ENCODE measurements at places on chromosomes 4 and X.
A peak's percentile ranks its signal among the peaks of the same experiment; 100 is the strongest.

DNA sequence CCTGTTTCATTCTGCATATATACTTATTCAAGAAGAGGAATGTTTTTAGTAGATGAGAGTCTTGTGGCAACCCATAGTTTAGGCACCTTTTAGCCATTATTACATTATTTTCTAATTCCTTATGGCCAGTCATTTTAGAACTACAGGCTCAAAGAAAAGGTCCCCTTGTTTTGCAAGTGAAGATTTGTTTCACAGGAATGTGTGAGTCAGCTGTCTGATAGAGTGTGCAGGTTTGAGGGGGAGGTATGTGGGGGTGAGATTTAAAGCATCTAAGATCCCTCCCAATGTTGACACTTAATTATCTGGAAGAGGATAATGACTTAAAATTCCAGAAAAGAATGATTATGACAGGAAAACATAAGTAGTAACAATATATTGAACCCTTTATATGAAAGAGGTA lies 495.6 kb downstream of the KCNIP4 start:
- no peak for DNase-seq

DNA sequence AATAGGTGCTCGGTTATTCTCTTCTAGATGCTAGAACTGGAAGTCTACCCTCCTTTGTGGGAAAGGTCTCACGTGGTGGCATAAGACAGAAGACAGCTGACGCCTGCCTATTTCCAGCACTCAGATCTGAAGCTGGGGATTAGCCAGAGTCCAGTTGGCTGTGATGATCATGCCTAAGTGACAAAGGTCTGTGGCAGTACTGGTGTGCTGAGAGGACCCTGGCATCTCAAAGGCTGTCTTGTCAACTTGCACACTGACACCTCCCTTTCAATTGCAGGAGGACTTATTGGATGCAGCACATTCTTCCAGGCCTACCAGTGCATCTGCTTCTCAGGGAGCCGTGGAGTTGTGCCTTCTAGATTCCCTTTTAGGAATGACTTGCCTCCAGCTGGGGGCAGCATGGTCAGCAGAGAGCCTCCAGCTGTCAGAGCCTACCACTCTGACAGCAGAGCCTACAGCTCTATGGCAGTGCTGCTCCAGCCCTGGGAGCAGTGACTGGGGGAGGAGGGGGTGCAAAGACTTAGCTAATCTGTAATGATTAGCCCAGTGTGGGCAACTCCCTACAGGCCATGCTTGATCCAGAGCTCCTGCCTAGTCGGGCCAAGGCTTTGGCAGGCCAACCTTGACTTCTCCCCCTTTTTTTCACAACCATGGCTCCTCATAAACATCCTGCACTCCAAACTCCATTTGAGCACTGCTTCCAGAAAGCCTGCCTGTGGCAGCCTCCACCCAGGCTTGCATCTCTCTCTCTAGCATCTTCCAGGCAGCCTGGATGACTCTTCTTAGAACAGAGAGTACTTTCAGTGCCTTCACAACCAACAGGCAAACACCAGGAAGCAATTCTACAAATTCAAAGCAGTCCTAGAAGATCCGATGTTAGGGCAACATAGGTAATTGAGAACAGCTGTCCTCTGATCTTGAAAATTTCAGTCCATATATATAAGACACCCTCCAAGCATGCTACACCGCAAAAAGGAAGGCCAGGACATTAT lies 13.8 kb upstream of the FGFBP2 start:
- DNase-seq: no peak

- DNase-seq: no peak
Measured at GRCh38 chr4:77652237-77652897, 46.7 kb downstream of the CXCL13 start.

DNA sequence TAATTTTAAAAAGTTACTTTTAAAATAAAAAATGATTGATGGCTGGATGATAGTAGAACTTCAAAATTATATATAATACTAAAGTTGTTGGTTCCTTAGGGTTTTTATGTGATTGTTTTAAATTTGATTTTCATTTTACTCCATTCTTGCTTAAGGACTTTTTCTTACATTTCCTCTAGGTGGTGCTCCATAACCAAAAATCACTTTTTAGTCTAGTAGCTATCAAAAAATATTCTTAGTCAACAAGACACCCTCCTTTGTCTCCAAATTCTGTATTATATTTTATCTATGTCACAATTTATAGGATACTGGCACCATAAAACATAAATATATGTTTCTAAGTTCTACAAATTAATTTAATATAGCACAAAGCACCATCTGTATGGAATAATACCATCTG lies 67.2 kb upstream of the BRWD3 start:
- DNase-seq: no peak

DNA sequence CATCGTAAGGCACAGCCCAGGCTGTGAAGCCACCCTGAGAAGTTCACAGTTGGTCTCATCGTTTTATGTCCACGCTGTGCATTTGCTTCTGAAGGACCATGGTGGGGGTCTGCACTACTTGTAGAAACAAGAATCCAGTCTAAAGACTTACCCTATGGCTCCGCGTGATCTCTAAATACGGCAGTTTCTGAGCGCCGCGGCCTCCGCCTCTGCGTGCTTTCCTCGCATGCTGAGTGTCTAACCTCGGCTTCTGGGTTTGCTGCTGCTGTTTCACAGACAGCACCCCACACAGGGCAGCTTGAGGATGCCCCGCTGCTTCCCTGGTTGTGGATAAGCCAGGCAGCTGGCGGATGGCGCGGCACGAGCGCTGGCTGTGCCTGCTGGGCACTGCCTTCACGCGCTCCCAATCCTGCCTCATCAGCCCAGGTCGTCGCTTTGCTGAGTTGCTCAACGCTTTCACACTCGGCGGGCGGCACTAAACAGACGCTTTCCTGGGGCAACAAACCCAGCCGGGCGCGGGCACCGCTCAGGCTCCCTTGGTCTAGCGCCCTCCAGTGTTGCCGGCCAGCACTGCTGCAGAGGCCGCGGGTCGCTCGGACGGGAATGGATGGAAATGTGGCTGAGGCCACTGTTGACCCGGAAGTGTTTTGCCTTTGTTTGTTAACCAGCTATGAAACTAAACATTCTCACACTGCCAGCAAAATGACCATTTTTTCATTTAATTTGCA lies 39.2 kb downstream of the FGFRL1 start:
- no peak for DNase-seq

- DNase-seq: no peak
Measured at GRCh38 chrX:151985955-151986354, 11.5 kb upstream of the GABRE start.

DNA sequence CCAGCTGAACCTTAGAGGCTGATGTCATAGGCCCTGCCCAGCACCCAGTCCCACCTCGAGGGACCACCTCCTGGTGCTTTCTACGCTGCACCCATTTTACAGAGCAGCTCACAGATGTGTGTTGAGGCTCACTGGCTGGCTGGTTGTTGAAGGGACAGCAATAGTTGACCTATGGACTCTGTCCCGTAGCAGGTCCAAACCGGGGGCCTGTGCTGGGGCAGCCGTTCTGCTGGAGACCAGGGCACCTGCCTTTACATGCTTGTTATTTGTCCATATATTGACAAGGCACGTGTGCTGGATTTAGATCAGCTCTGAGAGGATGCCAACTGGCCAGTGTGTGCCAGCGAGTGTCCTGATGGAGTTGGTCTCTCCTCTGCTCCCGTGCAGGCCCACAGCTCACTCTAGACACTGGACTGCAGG lies 58.1 kb downstream of the TNIP2 start:
- no peak for DNase-seq

DNA sequence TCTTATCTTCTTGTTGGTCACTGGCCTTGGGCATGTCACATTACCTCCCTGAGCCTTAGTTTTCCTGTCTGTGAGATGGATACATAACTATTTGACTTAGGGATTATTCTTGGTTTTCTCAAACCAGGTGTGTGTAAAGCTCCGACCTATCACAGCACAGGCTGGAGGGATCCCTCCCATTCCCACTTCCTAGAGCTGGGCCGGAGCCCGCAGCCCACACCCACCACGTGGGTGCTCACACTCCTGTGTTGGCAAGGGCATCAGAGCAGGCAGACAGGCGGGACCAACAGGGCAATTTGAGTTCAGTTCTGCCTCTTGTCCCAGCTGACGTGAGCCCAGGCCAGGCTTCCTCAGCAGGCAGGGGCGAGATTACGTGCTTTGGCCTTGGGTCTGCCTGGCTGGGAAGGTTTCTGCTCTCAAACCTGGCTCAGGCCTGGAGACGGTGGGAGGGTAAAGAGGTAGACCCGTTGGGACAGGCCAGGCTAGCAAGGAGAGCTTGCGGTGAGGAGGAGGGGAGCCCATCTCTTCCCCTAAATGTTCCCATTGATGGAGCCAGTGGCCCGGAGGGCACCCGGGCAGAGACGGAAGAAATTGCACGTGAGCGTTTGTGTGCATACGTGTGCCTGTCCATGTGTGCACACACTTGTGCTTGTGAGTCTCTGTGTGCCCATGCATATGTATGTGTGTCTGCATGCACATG lies 734 bp upstream of the SH3TC1 start:
- DNase-seq: no peak

DNA sequence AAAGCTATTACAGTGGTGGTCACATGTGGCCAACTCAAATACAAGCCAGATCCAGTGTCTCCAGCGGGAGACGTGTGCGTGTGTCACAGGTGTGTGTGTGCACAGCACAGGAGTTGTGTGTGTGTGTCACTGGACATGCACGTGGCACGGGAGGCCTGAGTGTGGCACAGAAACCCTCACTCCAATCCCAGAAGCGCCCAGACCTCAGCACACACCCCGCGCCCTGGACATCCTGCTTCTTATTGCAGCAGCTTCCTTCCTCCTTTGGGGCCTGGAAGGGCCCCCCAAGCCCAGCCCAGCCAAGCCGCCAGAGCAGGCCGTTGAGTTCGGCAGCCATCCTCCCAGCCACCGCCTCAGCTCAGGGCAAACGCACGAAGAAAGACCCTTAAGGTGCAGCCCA lies 37.9 kb downstream of the ACOX3 start:
- peak; percentile 35 for DNase-seq

DNA sequence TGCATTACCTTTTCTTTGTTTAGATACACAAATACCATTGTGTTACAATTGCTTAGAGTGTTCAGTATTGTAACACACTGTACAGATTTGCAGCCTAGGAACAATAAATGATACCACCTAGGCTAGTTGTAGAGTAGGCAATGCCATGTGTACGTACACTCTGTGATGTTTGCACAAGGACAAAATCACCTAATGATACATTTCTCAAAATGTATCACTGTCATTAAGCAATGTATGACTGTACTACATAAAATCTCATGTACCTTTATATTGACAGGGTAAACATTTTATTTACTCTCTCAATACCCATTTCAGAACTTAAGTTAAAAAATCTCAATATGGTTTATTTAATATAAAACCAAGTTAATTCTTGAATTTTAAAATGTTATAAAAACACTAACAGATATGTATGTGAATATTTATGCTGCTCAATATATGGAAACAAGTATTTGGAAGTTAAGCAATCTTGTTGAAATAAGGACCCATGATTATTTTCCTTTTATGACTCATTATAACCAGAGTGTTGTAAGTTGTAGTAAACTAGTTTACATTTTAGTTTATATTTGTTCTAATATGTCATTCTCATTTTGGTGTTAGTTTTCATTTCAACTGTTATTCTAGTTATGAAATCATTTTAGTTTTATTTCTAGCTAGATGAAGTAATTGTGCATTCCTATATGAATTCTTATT lies 409.2 kb downstream of the TLL1 start:
- DNase-seq: no peak

DNA sequence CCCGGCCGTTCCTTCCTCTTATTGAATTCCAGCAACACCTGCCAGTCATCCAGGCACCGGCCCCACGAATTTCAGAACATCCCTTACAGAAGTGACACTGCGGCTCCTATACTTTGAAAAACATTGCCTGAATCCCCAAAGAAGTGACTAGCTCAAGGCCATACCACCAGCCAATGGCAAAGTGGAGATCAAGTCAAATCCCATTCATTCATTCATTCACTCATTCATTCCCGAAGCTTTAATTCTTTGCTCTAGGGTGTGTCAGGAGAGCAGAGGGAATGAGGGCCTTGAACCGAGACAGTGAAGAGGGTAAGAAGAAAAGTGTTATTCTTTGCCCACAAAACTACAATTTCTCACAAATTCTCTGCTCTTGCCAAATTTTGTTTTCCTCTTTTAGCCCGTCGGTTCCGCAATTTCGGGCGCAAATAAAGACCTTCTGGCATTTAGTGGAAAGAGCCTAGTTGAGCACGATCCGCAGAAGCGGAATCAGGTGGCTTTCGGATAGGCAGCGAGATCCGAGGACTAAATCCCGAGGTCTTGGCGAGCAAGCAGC lies 824 bp upstream of the HMGB3 start:
- no peak for DNase-seq

DNA sequence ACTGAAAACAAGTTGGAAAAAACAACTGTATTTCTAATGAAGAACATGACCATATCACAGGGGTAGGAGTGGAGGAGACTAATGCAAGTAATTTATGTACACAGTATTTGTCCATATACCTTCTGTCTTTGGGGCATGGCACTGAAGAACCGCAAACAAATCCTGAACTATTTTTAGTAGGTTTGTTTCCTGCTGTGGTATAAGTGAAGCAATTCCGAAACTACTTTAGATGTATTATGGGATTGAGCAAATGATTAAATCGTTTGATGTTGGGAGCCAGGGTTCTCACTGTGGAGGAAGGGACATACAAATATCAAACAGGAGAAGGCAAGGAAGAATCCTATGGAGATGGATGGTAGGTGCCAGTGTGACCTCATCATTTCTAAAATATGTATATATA lies 18.9 kb upstream of the SH3KBP1 start:
- DNase-seq: no peak

- no peak for DNase-seq
Measured at GRCh38 chr4:102632241-102633065, 128.3 kb downstream of the MANBA start.

DNA sequence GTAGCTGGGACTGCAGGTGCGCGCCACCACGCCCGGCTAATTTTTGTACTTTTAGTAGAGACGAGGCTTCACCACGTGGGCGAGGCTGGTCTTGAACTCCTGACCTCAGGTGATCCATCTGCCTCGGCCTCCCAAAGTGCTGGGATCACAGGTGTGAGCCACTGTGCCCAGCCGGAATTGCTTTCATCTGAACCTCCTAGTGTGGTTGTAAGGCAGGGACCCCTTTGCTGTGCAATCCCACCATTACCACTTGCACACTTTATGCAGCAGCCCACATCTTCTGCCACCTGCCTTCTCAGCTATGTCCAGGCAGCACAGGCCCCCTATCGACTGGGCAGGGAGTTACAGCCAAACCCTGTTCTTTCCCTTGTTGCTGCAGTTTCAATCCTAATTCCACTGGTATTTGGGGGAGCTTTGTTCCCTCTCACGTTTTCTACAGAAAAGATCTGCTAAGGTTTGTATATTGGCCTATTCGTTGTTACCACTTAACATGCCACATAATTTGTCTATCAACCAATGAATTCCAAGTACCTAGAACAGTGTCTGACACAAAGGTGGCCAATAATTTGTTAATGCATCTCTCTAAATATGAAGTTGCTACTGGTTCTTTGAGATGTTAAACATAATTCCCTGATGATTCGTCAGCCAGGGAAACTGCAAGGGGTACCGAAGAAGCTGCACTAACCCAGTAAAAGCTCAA lies 6.5 kb downstream of the RPL39 start:
- DNase-seq: no peak

Measured in CMK (cell line).